ENCODE measurements at places on chromosomes 2 and 18.

GRCh38 chr18:58592223-58593214 lies 36.4 kb downstream of the ALPK2 start:
- DNase-seq: no peak

DNA sequence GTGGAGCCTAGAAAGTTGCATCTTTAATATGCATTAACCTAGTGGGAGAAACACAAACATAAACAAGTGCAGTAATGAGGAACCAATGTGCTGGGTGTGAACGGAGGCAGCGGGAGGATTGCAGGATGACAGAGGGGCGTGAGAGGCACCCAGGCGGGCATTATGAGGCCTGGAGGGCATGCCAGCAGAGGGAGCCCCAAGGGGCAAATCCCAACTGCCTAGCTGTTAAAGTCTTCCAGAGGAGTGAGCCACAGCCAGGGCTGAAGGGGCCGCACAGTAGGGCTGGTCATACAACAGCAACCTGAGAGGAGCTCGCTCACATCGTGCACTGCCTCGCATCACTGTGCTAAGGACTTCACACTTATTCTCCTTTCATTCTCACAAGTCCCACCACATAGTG lies 13.3 kb upstream of the PRELID3A start:
- no peak for DNase-seq

DNA sequence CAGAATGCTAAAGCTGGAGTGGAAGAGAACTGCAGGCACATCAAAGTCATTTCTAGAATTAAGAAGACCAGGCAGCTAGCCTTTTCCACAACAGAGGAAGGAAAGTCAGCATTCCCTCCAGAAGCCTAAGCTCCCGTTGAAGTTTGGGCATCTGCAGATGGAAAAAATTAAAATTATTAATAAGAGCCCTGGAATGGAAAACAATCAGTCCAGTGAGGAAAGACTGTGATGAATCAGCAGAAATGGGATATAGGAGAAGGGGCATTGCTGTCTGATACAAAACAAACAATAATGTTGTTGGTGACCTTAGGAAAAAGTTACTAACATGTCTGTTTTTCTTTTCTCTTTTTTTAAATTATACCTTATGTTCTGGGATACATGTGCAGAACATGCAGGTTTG lies 450.7 kb upstream of the SLC14A2 start:
- DNase-seq: no peak

- DNase-seq: no peak
These were observed 8.3 kb downstream of the EFR3B start for GRCh38 chr2:25050128-25050527.

- DNase-seq: peak; percentile 41
These were observed 130.8 kb downstream of the MAP4K4 start for GRCh38 chr2:101828257-101828656.

GRCh38 chr2:209977386-209978239 lies 24.8 kb upstream of the RPE start:
- DNase-seq: peak; percentile 58

DNA sequence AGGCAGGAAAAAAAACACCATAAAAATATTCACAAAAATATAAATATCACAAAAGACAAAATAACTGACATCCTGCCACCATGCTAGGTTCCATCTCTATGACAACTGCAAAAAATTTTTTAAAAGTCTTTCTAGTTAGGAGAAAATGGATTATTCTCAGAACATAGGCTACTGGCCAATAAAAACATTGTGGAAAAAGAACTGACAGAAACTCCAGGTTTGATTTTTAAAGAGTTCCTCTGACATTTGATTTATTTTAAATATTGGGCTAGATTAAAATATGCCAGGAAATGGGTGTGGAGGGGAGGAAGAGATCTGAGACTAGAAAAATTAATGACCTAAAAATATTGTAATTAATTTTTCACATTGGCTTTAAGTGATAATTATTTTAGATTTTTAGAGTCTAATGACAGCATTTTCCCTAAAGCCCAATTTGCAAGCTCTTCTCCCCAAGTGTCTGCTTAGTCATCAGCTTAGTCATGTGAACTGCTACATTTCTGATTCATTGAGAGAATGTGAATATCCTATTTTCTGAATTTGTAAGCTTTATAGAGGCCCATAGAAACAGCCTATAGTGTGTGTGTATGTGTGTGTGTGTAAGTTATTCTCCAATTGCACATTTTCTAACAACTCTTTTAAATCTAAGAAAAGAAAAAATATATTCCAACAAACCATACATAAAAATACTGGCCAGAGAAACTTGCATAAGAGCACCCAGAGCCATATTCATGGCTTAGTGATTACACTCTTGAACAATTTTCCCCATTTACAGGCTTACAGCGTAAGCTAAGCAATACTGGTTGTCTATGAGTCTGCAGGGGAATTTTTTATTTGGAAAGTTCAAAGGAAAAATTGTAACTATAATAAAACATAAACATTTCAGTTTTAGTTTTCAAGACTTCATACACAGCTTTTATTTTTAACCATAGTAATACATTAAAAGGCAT lies 48.4 kb downstream of the TMEFF2 start:
- no peak for DNase-seq

GRCh38 chr2:241894681-241895426 lies 25.3 kb downstream of the RTP5 start:
- DNase-seq: no peak

GRCh38 chr2:213015387-213016165 lies 135.8 kb downstream of the IKZF2 start:
- DNase-seq: peak; percentile 46

- DNase-seq: no peak
These were observed 89.7 kb upstream of the TTC39C start for GRCh38 chr18:23924813-23925212.

DNA sequence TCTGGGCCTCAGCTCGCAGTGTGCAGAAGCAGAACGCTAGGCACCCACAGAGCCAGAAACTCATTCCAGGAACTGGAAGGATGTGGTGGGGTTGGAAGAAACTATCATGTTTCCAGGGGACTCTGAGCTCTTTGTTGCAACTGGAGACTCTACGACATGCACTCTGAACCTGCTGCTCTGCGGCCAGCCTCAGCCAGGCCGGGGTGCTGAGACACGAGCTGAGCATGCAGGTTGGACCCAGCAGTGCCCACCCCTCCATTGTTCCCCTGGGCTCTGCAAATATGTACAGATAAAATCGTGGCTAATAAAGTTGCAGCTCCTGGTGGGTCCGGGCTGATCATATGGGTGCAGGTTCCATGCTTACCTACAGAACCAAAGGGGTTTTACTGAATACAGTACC lies 37.6 kb upstream of the ARL4C start:
- no peak for DNase-seq

DNA sequence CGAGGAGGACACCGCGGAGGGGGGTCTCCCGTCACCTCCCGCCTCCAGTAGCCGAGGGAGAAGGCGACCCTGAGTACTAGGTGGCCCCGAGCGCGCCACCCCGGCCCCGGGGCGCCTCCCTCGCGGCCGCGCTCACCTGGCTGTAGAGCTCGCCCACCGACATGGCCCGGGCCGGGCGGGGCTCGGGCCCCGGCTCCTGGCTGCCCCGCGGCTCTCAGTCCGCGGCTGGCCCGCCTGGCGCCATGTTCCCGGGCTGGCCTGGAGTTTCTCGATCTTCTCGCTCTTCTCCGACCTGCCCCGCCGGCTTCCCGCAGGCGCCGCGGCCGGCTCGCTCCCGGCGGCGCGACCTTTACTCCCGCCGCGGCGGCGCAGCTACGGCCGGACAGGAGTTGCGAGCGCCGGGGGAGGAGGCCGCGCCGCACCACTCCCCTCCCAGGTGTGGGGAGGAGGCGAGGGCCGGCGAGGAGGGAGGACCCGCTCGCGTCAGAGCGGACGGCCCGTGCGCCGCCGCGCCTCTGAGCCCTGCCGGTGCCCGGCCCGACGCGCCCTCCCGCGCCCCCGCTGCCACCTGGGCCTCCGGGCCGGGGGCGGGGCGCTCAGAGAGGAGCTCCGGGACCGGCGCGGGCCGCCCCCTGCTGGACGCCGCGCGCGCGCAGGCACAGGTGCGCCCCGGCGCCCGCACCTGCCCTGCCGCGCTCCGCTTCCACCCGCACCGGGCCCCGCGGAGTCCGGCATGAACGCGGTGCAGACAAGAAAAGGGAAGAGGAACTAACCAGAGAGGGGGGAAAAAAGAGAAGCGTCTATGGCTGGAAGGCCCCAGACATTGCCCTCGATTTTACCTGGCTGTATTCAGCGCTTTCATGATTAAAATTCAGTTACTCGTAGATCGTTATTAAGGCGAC lies at the start of gene MYO5B:
MYO5B (minus strand) TSS at position 517 of the 902 bp plus-strand sequence; CDS start at position 163, 354 bp downstream.
- DNase-seq: peak; percentile 30

- DNase-seq: no peak
These were observed 513.4 kb upstream of the NETO1 start for GRCh38 chr18:73381016-73381698.

- no peak for DNase-seq
These were observed 309.7 kb downstream of the OSR1 start for GRCh38 chr2:19048593-19049266.

DNA sequence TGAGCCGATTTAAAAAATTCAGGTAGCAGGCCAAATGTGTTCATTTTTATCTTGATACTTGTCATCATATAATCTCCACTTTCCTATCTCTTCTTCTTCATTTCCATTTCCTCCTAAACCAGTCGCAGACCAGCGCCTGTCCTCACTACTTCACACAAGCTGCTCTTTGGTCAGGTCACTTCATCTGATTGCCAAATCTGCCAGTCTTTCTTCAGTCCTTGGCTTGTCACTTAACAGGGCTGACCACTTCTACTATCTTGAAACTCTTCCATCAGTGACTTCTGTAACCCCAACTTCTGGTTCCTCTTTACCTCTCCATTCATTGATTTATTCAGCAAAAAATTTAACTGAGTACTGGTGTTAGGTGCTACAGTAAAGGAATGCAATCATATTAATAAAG lies 18.0 kb upstream of the SPRED2 start:
- DNase-seq: no peak

GRCh38 chr2:225916692-225917091 lies 517.2 kb downstream of the NYAP2 start:
- no peak for DNase-seq

DNA sequence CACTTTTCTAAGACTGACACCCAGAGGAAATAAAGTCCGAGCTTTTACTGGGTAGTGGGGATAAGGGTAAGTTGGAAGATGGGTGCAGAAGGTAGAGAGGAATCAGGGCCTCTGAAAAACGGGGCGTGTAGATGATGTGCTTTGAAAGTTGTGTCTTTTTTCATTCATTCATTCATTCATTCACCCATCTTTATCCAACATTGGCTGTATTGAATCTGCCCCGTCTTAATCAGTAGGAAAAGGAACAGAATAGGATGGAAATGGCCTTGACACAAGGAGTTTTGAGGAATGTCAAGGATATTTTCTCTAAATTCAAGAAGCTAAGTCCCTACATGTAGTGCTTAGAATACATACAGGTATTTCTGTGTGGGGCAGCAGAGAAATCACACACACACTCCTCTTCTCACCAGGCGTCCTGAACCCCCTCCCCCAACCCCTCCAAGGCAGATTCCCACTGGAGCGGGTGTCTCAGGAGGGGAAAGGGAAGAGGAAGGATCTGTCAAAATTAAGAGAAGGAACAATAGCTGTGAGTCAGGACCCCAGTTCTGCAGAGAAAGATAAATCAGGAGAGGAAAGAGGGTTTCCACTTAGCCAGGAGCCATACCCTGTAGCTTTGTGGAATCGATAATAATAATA lies 13.9 kb downstream of the DYSF start:
- no peak for DNase-seq

DNA sequence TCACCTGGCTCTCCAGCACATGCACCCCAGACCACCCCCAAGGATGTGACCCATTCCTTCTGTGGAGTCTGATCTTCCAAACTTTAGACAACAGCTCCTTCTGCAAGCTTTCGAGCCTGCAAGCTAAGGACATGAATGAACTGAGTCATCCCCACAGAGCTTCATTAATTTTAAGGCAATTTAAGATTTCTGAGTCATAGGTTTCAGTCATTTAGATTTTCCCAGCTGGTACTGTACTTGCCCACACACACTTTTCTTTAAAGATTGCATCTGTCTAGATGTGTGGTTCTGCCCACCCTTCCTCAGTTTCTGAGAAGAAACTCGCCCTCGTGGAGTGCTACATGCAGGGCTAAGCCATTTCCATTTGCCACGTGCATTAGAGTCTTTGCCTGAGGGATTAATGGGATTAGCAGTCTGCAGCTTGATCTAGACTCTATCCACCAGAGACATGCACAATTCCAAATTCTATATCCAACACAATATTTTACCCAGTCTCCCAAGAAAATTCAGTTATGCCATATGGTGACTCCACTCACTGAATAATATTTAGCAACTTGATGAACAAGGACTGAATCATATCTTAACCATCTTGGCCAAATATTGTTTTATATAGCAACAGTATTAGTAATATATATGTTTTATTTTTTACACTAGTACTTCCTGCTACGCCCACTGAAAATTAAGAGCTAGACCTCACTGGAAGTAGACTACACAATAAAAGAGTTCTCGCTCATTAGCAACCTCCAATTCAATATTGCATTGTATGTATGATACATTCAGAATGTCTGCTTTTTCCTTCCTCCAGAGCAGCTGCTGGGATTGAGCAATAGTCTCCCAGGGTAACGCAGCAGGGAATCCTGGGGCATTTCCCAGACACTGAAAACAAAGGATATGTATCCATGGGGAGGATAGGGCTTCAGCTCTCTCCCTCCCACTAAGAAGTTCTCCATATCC lies 14.3 kb upstream of the TRIB2 start:
- DNase-seq: no peak

GRCh38 chr18:24837066-24837465 lies 376.6 kb downstream of the HRH4 start:
- DNase-seq: no peak

DNA sequence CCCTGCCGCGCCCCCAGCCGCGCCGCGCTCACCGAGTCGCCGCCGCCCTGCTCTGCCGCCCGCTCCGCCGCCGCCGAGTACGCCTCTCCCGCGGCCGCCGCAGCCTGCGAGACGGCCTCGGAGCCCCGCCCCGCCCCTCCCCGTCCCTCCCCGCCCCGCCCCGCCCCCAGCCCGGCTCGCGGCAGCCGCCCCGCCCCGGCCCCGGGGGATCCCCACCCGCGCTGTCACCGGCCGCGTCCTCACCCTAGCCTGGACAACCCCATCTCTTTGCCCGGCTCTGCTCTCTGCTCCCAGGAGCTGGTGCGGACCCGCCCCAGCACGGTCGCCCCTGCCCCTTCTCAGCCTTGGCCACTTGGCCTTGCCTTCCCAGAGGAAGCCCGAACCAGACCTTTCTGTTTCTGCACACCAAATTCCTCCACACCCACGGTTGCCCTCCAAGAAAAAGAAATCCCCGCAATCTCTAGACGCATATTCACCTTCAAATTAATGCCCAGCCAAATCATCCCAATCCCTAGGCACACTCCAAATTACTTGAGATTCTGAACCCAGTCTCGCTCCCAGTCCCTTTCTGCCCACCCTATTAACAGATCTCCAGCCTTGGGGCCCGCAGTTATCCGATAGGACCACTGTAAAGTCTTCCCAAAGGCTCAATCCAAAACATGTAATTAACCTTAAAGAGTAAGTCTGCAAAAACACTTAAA lies at the start of gene CYRIA:
CYRIA (minus strand) TSS at position 87 of the 701 bp plus-strand sequence. CDS start 77,715 bp downstream, outside the sequence.
- peak; percentile 57 for DNase-seq

Measured in CD4-positive, alpha-beta T cell treated with Interleukin-21 for 1 hour (primary cell).